Hepatocyte (in vitro differentiated cells): ENCODE measurements at places on chromosomes 1 and 21. TPM values are rescaled to one million over a fixed set of nuclear protein-coding genes. Genes with fewer than 3 reads are reported as not detected.

Gene KRTAP21-2
- not detected in 2 replicates for polyA plus RNA-seq

DNA sequence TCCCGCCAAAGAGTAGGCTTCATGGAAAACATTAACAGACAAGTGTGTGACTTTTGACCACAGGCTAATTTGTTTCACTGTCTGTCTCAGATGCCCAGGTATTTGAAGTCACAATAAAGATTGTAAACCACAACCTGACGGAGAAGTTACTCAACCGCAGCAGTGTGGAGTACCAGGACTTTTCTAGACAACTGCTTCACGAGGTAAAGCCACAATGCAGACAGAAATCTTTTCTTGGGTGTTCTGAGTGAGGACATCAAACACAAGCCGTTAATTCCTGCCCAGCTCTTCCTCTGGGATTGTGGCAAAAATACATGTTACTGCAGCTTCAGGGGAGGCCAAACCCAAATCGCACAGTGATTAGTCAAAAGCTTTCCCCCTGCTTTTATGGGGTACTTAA is 31.0 kb downstream of the UMODL1 start:
- DNase-seq: peak; percentile 52

DNA sequence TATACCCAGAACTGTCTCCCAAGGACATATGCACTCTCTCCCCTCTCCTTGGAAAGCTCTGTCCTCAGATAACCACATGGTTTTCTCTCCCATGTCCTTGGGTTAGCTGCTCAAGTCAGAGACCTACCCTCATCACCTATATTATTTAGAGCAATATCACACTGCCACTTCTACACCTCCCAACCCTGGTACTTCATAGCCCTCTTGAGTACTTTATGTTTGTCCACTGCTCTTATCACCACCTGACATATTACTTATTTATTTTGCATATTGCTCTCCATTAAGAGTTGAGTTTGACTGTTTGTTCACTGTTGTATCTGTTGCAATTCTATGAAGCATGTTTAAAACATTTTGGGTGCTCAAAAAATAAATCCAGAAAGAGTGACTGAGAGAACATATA is 126.3 kb upstream of the ATP1B1 start:
- no peak for DNase-seq

Gene FAM72C
- polyA plus RNA-seq: 0.50 and 1.4 TPM in 2 replicates

Gene S100A5
- 0.54 and 1.0 TPM in 2 replicates for polyA plus RNA-seq

Gene OR6N1
- polyA plus RNA-seq: not detected in 2 replicates

Gene KCNJ10
- not detected in 2 replicates for polyA plus RNA-seq

DNA sequence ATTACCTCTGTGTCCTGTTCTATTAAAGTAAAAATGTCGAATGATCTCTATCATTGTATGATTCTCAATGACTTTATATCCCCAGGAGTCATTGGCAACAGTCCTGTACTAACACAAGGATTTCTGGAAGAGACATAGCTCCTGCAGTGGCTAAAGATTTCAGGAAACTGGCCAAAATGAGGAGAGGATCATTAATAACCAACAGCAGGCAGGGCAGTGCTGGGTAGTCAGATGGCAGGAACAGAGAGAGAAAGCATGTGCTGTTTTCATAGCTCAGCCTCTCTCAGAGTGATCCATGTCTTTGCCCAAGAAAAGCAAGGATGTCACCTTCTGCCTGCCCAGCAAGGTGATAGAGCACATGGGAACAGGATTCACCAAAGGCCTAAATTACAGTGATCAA is 604.7 kb upstream of the PLXNA2 start:
- no peak for DNase-seq

DNA sequence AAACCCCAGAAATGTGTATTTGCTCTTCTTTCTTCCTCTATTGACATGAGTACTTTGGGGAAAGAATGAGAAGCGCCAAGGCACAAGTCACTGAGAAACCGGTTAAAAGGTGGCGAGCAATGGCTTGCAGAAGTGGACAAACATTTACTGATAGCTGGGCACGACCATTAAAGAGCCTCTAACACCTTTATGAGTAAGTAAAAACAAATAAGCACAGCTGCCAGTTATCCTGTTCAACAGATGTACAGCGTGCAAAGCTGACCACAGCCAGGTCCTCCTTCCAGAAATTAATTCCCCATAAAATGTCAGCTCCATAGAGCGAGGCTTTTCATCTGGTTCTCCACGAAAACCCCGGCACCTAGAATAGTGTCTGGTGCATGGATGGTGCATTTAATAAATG is 72.7 kb downstream of the CAPZB start:
- no peak for DNase-seq

Gene OLIG1
- not detected in 2 replicates for polyA plus RNA-seq

Gene FAM151A
- polyA plus RNA-seq: 5.0 and 13.5 TPM in 2 replicates

GRCh38 chr1:16119926-16120325 is 35.9 kb downstream of the EPHA2 start:
- no peak for DNase-seq

Gene KRTAP20-2
- not detected in 2 replicates for polyA plus RNA-seq

DNA sequence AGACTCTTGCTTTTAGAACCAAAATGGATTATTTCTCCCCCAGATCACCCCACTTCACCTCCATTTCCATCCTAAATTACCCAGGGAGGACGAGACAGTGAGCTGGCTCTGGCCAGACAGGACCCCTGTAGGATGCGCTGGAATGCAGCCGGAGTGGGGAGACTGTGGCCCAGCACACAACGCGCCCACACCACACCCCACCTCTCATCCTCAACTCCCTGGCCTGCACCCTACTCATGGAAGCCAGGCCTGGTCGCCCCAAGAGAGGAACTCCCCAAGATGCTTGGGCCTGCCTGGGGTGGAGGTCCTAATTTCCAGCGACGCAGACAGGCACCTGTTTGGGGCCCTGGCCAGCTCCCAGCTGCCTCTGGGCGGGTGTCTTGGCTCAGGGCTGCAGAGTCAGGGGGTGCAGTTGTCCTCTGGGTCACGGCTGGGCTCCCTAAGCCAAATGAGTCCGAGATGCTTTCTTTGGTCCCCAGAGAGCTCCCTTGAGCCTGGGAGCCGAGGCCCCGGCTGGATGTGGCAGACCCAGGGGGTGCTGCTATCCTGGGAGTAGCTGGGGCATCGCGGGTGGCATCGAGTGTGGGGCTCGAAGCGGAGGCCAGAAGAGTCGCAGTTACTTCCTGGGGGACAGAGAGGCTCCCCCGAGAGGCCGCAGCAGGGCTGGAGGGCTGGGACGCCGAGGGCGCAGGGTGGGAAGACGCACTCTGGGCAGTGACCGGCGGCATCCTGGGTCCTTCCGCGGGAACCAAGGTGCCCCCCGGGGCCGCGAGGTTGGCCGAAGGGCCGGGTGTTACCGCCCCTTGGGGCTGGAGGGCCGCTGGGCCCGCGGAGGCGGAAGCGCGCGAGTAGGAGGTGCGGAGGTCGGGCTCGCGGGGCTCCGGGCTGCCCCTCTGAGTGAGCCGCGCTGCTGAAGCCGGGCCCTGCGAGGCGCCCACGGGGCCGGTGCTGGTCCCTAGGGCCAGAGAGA is 10.4 kb downstream of the CLEC20A start:
- DNase-seq: no peak

- DNase-seq: peak; percentile 78
Measured at GRCh38 chr1:93304716-93305138, 41.0 kb upstream of the DR1 start.

GRCh38 chr1:15660151-15660550 is 24.0 kb upstream of the PLEKHM2 start:
- DNase-seq: no peak

- DNase-seq: no peak
Measured at GRCh38 chr1:154720328-154721297, 112.6 kb upstream of the ADAR start.

DNA sequence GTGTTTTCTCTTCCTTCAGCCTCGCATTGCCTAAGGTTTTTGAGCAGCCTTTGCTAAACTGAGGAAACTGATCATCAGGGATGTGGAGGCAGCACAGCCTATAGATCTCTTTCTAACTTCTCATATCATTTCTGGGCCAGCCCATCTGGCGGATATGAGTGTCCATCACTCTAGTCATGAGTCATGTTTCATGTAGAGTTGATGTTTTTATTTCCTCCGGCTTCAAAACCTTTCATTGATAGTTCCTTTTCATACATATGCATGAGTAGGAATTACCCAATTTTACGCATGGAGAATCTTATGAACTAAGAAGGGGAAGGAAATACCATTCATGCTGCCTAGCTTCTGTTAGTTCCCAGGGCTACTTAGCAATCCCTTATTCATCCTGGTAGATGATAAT is 66.3 kb downstream of the SPATA46 start:
- no peak for DNase-seq

GRCh38 chr1:203288400-203288799 is 16.9 kb upstream of the BTG2 start:
- peak; percentile 46 for DNase-seq

Gene ADORA3
- 0.41 and 0.61 TPM in 2 replicates for polyA plus RNA-seq

GRCh38 chr1:30745834-30746208 is 11.8 kb downstream of the LAPTM5 start:
- DNase-seq: no peak

Gene ADGRL2
- 45.1 and 50.8 TPM in 2 replicates for polyA plus RNA-seq

GRCh38 chr1:115283249-115283648 is 54.8 kb downstream of the NGF start:
- no peak for DNase-seq

Gene IL20
- polyA plus RNA-seq: not detected in 2 replicates

Gene MAP10
- 2.1 TPM in 2 replicates for polyA plus RNA-seq

Gene ARMH1
- polyA plus RNA-seq: 6.1 and 6.3 TPM in 2 replicates

DNA sequence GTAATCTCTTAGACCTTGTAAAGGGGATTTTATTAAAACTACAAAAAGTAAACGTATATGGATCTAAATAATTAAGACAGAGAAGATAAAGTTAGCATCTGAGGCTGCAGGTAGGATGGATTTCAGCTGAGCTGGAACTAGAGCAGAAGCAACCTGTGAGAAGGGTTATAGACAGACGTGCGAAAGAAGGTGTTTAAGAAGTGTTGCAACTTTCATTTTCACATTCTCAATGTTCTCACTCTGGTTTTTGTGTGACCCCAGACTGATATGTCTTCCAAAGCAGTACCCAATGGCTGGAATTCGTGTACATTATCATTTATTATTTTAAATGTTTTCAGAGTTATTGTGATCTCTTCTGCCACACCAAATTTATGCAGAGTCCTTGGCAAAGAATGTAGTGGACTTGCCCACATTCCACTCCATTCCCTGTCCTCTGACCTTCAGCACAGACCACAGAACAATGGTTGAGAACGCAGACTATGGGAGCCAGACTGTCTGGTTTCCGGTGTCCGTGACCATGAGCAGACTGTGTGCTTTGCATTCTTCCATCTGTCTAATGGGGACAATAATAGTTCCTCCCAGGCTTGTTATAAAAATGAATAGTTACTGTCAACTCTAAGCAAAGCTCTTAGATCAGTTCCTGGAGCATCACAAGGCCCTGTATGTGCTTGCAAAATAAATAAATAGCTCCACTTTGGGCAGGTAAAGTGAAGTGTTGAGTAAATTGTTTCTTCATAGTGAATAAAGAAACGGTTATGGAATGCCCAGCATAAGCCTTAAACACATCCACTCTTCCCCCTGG is 140.6 kb upstream of the SAMSN1 start:
- no peak for DNase-seq

Gene ALG14
- 15.2 and 22.5 TPM in 2 replicates for polyA plus RNA-seq

Gene LCE2B
- not detected in 2 replicates for polyA plus RNA-seq

GRCh38 chr1:53061123-53061858 is 722 bp upstream of the PODN start:
- DNase-seq: no peak

GRCh38 chr1:107362468-107363140 is 221.8 kb downstream of the NTNG1 start:
- DNase-seq: no peak

DNA sequence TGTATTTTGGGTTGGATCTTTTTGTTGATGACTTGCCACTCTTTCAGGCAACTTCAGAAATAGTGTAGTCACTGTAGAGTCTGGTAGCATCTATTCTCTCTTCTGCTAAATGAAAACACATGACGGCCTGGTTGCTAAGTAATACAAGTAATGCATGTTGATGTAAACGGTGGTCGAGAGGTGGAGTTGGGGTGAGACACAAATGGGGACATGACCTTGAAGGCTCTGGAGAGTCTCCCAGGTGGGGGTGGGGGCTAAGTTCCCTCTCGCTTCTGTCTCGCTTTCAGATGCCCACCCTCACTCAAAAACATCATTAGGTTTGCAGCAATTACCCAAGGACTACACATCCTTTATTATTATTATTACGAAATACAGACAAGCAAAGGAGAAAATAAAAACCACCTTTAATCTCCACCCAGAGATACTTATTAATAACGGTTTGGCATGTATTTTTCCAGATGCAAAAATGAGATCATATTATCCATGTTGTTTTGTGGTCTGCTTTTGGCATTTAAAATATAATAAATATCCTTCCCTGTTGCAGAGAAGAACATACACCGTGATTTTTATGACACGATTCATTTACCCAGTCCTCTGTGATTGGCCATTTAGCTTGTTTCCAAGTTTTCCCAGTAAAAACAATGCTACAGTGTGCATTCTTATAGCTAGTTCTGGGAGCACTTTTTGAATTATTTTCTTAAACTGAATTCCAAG is 138.1 kb downstream of the MIS18A start:
- DNase-seq: no peak

- no peak for DNase-seq
Measured at GRCh38 chr1:89350298-89350697, 13.6 kb upstream of the GBP6 start.

DNA sequence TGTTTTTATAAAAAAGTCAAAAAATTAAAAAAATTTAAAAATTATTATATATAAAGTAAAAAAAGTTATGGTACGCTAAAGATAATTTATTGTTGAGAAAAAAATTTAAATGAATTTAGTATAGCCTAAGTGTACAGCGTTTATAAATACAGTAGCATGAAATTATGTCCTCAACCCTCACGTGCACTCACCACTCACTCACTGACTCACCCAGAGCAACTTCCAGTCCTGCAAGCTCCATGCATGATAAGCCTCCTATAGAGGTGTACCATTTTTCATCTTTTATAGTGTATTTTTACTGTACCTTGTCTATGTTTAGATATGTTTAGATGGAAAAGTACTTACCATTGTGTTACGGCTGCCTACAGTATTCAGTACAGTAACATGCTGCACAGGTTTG is 5.1 kb downstream of the DISC1 start:
- DNase-seq: no peak

- DNase-seq: no peak
Measured at GRCh38 chr1:36771240-36771639, 263.1 kb downstream of the GRIK3 start.

GRCh38 chr21:16353764-16354163 is 624.0 kb downstream of the USP25 start:
- DNase-seq: no peak

DNA sequence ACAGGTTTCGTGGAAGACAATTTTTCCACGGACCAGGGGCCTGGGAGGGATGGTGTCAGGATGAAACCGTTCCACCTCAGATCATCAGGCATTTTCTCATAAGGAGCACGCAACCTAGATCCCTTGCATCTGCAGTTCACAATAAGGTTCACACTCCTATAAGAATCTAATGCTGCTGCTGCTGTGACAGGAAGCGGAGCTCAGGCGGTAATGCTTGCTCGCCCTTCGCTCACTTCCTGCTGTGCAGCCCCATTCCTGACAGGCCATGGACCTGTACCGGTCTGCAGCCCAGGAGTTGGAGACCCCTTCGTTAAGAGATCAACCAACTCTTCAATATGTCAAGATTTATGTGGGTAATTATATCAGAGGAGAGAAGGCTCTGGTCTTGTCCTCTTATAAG is 3.3 kb upstream of the DHX9 start:
- no peak for DNase-seq
